Cerebellum (tissue), 4 donors: ENCODE measurements at places on chromosomes 16 and 17.

GRCh38 chr17:4152471-4152870, 9.5 kb downstream of the CYB5D2 start:
- DNase-seq = no peak

GRCh38 chr16:57318240-57318970, 33.9 kb upstream of the PLLP start:
- DNase-seq = no peak

DNA sequence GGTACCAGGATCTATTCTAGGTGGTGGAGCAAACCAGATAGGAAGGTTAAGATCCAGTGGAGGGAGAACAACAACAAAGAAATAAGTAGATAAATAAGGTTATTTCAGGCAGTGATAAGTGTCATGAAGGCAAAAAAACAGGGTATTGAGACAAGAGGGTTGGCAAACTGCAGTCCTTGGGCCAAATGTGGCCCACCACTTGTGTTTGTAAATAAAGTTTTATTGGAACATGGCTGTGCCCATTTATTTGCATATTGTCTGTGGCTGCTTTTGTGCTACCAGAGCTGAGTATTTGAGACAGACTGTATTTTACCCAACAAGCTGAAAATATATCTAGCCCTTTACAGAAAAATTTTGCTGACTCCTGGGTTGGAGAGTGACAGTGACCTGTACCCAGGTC, 361.3 kb downstream of the XYLT1 start:
- DNase-seq = no peak

GRCh38 chr16:2251296-2252111, at the start of gene ECI1:
TSS of gene ECI1 (minus strand) at chr16:2251587. CDS start at chr16:2251566, 21 bp downstream.
- DNase-seq = peak; percentile 99

DNA sequence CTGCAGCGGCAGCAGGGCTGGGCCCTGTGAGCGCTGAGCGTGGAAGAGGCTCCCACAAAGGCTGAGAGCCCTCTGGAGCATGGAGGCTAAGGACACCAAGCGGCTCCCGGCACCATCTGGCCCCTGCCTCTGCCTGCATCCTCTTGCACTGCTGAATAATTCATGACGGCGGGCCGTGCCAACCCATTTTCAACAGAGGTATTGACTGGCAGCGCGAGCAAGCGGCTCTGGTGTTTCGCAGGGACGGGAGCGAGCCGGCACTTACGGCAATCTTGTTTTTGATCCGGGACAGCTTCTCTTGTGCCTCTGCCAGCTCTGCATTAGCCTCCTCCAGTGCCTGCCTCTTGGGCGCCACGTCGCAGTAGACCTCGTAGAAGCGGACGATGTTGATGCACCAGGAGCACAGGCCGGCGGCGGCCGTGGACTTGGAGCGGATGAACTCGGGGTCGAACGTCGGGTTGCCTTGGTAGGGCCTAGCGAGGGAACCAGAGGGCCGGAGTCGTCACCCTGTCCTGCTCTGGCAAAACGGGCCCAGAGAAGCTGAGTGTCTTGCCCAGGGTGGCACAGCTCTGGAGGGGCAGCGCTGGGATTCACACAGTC, 80.4 kb downstream of the PGS1 start:
- DNase-seq = peak; percentile 62

- no peak for DNase-seq
Measured at GRCh38 chr17:983921-984320, 4.3 kb upstream of the NXN start.

DNA sequence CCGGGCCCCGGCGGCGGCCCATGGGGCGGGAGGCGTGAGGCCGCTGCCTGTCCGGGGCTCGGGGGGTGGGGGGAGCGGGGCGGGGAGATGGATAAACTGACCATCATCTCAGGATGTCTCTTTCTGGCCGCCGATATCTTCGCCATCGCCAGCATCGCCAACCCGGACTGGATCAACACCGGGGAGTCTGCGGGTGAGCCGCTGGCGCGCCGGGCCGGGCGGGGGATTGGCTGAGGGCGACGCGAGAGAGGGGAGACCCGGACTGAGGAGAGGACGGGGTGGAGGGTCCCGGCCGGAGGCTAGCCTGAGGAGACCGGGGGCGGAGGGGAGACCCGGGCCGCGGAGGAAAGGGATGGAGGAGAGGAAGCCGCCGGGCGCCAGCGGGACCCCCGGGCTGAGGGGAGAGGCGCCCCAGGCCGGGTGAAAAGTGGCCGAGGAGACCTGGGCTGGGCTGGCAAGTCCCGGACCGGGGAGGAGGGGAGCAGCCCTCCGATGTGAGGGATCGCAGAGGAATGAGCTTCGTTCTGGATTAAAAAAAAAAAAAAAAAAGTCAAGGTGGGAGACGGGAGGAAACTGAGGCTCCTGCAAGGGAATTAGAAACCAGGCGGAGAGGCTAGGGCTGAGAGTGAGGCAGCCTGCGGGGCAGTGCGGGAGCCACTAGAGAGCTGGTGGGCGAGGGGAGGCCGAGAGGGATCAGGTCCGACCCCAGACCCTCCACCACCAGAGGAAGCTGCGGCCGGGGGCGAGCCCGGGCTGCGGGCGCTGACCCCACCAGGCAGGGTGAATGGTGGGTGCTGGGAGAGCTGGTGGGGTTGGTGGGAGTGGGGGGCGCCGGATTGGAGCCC, 526 bp downstream of the MOSMO start:
- DNase-seq = no peak

DNA sequence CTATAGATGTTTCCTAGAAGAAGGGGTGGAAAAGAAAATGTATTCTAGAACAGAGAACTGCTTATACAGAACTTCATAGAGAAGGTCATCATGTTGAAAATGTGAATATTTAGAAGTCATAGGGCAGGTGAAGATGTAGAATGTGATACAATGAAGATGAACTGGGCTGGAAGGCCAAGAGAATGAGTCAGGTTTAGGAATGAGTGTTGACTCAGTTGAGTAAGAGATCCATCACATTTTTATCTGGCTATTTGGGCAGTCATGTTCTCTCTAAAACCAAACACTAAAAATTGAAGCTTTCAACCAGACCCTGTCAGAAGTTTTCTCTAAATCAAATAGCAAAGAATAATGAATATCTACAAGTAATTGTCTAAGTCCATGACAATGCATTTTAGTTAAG, 660.5 kb downstream of the KCNJ2 start:
- DNase-seq = no peak

GRCh38 chr17:35892091-35893035, 12.2 kb upstream of the CCL5 start:
- no peak for DNase-seq

- DNase-seq = no peak
Measured at GRCh38 chr16:69111216-69111875, 5.9 kb downstream of the HAS3 start.

DNA sequence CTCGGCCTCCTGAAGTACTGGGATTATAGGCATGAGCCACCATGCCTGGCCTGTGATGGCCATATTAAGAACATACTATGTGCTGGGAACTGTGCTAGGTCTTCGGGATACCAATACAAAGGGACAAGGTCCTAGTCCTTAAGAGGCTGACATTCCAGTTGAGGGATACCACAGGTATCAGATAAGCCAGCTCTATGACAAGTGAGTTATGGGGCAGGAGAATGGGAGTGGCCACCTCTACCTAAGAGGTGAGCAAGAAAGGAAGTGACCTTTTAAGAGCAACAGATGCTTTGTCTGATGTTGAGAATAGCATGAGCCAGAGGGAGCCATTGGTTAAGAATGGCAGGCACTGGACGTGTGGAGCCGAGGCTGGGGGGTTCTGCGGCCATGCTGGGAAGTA, 27.0 kb downstream of the ADORA2B start:
- no peak for DNase-seq

- DNase-seq = no peak
Measured at GRCh38 chr17:55274355-55275255, 9.8 kb downstream of the HLF start.

GRCh38 chr17:76826330-76827068, 41.7 kb upstream of the MGAT5B start:
- no peak for DNase-seq

- DNase-seq = no peak
Measured at GRCh38 chr17:2965621-2966595, 97.5 kb downstream of the OR1D5 start.

- DNase-seq = no peak
Measured at GRCh38 chr17:18226284-18226945, 980 bp downstream of the LLGL1 start.

DNA sequence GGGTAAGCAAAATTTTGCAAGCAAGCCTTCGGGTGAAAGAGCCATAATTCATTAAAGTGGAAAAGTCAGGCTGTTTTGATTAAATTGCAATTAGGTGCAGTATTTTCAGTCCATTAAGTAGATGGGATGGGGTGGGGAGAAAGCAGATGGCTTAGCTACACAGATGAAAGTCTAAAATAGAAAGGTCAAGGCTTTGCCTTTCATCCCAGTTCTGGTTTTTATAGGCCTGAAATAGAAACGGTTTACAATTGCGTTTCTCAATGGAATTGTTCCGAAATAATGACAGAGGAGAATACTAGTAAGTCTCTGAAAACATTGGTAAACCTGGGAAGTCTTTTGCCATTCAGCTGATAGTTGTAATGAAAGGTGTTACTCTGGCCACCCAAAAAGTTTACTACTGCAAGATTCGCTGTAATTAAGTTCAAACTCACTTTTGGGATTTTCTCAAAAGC, 1.5 kb downstream of the PPM1E start:
- peak; percentile 7 for DNase-seq

GRCh38 chr17:42287977-42288802, at the start of gene STAT5A:
TSS of gene STAT5A (plus strand) at chr17:42288498. CDS start at chr17:42289412, 914 bp downstream.
- DNase-seq = peak; percentile 78

- DNase-seq = no peak
Measured at GRCh38 chr17:76548378-76549214, 8.8 kb downstream of the PRCD start.

DNA sequence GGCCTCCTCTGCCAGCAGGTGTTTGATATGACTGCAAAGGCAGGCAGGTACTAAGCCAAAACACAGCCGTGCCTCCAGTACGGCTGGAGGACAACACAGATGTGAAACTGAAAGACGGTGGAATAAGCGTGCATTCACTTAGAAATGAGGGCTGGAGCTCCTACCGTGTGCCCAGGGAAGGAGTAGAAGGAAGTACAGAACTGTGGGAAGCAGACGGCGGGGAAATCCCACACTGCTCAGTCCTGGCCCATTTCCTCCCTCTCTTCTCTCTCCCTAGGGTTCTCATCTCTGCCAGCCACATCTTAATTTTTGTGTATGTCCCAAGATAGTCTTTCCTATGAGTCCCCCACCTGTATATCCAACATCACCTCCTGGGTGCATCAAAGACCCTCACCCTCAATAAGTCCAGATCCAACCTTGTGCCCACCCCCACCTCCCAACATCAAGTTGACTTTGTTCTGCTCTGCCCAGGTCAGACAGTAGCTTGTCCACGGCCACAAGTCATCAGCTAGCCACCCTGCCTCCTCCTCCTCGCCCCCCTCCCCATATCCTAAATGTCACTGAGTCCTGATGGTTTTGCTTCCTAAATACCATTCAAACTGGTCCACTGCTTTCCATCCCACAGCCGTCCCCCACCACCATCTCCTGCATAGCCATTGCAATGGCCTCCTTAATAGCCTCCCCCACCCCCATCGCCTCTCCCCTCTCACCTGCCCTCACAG, 77.1 kb upstream of the RPL38 start:
- no peak for DNase-seq

- DNase-seq = peak; percentile 10
Measured at GRCh38 chr16:49876716-49877129, 20.8 kb upstream of the ZNF423 start.

DNA sequence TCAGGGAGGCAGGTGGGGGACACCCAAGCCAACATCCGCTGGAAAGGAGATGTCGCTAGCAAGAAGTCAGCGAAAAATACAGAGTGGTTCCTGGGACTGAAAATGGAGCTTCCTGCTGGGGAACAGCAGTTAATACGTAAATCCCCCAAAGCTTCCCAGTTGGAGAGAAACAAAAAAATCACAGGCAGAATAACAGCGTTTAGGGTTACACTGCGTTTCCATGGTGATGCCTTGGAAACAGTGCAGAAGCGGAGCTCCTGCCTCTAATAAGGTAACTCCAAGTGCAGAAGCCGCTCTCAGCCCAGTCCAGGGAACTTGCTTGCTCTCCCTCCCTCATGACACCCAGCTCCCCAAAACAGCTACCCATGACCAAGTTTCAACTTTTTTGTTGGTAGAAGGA, 73.4 kb downstream of the PLD6 start:
- DNase-seq = no peak

- DNase-seq = no peak
Measured at GRCh38 chr16:86987746-86988670, 329.2 kb downstream of the C16orf95 start.

DNA sequence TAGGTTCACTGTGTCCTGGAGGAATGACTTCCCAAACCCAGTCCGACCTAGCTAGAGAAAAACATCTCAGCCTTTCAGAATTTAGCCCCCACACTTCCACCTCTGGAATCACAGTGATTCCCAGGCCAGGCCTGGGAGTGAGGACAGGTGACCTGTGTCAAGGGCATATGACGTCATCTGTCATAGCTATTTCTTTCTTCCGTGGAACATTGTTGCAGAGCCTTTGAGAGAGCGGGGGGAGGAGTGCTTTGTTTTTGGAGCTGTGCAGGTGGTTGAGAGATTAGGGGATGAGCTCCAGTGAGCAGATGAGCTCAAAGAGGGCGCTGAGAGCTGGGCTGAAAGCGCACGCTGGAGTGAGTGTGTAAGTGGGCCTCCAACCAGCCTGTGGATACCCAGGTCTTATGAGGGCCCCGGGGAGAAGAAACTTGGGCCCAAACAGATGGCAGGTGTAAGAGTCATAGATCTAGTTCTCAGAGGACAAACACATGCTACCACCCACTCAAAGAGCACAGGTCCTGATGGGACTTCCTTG, 344.8 kb downstream of the SNX29 start:
- DNase-seq = no peak

DNA sequence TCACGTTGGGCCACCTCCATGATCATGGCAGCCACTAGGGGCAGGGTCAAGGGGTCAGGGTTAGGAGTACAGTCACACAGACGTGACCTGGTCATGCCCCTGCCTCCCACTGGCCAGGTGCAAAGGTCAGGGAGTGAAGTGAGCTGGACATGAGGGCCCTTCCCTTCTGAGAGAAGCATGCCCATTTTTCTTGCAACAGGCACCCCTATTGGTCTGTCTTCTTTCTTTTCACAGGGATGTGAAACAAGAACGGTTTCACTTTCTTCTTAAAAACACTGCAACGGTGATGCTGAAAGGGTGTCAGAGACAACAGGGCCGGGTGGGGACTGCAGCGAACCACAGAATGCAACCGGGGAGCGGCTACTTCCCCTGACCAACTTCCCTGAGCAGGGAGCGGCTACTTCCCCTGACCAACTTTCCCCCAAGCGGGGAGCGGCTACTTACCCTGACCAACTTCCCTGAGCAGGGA, 52.1 kb upstream of the DOC2B start:
- no peak for DNase-seq

DNA sequence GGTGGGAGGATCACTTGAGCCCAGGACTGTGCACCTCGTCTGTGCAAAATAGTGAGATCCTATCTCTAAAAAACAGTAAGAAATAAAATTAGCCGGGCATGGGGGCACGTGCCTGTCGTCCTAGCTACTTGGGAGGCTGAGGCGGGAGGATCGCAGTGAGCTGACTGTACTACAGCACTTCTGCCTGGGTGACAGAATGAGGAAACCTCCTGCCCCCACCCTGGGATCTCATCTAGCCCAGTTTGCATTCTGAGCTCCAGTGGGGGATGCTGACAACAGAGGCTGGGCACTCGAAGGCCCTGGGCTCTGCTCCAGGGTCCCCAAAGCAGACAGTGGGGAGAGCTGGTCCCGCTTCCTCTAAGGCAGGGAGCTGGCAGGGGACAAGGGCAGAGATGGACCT, 7.1 kb downstream of the NAGPA start:
- no peak for DNase-seq

- DNase-seq = peak; percentile 65
Measured at GRCh38 chr16:4323071-4323844, 7.4 kb downstream of the GLIS2 start.
